ENCODE measurements at places on chromosomes 5 and 9.

- DNase-seq, result no peak
Observed at GRCh38 chr9:133716564-133717112, 21.5 kb downstream of the SARDH start.

- DNase-seq, result no peak
Observed at GRCh38 chr5:625516-625915, 13.4 kb downstream of the CEP72 start.

DNA sequence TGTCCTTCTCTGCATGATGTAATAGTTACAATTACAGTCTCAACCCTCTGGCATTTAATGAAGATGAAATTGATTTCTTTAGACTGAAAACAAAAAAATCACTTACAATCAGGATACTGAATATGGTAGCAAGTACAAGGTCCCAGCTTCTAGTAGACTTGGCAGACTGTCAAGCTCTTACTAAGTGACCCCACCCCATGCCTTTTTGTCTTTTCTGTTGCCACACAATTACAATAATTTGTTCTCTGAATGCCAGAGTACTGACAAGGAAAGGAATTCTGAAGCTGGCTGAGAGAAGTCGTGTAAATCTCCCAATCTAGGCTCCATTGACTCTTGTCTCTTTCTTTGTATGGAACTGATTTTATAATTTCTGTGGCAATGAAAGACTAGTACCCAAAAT is 154.2 kb downstream of the TMC1 start:
- no peak for DNase-seq

DNA sequence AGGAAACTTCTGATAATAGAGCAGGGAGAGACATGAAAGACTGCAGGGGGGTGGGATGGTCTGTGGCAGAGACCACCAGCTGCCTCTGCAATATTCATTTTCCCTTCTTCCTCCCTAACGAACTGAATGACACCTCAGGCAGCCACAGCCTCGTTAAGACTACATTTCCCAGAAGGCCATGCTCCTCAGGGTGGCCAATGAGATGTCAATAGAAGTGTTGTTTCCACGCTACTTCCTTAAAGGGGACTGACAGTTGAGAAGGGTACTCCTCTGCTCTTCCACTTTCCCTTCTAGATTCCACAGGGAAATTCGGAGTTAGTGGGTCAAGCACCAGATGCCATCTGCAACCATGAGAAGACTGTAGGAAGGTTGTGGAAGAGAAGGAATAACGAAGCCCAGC is 52.0 kb upstream of the DAPK1 start:
- DNase-seq, result peak; percentile 58

DNA sequence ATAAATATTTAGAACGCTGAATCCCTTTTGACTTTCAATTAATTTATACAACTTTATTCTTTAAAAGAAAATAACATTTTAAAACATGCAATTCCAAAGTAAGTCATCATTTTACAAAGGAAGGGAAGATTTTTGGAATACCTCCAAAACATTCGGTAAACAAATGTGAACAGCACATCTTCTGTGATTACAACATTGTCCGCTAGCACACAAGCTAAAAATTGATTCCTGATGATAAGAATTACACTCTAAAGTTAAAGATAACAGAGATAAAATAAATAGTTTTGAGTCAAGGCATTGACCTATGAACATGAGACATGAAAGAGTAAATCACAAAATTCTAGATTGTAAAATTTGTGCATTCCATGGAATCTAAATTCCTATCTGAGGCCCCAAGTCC is 56.2 kb upstream of the TRAF1 start:
- no peak for DNase-seq

GRCh38 chr5:17396247-17396646 is 101.8 kb upstream of the TAF11L2 start:
- no peak for DNase-seq

- no peak for DNase-seq
Observed at GRCh38 chr5:57032151-57032551, 80.2 kb upstream of the MIER3 start.

DNA sequence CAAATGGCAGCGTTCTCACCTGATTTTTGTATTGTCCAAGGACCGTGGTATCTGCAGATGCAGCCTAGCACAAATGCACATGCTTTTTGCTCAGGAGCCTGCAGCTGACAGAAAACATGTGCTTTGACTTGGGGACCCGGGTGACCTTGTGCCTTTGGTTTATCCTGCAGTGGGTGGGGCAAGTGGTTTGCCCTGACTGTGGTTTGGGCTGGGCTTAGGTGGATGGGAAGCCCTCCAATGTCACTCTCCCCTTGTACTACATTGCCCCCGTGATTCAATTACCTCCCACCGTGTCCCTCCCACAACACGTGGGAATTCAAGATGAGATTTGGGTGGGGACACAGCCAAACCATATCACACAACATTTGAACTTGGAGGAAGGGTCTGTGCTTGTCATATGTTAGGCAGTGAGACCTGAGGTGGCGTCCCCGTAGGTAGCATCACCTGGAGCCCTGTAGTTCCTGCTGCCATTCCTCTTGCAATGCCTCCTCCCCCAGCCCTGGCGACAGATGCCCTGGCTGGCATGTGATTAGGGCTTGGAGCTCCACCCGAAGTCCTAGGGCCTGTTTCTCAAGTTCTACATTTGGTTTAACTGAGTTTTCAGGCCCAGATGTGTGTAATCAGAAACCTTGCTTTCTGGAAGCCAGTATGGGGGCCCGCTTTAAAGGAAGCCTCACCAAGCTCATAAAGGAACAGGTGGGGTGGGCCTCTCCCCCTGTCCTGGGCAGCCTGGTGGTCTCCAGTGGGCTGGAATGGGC is 2.1 kb downstream of the ANKRD33B start:
- no peak for DNase-seq

GRCh38 chr9:137956688-137957385 is 79.3 kb downstream of the CACNA1B start:
- DNase-seq, result no peak

- DNase-seq, result no peak
Observed at GRCh38 chr9:34717996-34718614, 8.2 kb upstream of the CCL21 start.

DNA sequence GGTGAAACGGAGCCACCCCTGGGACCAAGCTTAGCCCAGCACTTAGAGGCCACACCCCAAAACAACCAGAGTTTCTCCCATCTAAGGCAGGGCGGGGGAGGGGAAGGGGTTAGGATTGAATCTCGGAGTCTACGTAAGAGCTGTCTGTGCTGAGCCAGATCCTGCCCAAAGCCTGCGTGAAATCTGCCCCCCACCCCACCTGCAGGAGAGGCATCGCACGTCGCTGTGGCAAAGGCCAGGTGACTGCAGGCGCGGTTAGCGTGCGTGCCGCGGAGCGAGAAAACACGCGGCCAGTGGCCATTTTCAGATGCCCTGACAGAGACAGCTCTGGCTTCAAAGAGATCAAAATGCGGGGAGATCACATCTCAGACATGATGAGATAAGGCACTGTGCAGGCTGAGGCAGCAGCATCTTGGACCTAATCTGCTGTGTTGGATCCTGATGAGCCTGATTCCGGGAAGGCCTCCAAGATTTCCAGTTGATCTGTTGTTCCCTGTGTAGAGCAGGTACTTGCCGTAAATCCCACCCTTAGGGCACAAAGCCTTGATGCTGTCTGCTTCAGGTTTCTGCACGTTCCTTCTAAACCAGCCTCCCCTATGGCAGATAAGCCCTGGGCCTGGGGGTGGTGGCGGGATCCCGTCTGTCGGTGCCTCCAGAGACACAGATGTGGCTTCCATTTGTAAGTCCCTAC is 2.5 kb upstream of the QSOX2 start:
- DNase-seq, result no peak

DNA sequence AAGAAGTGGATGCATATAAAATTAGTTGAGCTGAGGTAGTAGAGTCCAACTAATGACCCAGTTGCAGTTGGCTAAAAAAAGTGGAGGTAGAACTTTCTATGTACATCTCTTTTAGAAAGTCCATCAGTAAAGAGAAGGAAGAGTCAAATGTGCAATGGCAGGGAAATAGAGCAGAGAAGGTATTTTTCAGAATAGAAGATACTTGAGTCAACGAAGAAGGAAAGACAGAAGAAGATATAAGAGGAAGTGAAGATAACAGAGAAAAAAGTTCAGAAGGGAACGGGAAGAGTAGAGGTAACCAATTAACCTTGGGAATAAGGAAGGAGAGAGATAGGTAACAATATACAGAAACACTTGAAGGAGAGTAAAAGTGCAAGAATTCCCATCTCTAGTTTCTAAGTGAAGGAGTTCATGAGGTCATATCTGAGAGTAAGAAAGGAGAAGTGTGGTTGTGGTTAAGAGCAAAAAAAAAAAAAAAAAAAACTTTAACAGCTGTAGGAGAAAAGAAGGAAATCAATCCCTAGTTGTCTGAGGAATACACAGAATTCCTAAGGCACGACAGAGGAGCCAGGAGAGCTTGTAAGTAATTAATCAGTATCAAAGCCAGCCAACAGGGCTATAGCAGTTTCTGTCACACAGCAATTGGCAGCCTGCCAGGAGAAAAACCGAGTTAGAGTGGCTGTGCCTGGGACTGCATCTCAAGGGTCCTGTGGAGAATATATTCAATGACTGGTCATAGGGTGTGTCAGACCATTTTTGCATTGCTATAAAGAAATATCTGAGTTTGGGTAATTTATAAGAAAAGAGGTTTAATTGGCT is 61.0 kb downstream of the ARL15 start:
- DNase-seq, result no peak

GRCh38 chr9:69932901-69933300 is 110.7 kb upstream of the MAMDC2 start:
- DNase-seq, result no peak

DNA sequence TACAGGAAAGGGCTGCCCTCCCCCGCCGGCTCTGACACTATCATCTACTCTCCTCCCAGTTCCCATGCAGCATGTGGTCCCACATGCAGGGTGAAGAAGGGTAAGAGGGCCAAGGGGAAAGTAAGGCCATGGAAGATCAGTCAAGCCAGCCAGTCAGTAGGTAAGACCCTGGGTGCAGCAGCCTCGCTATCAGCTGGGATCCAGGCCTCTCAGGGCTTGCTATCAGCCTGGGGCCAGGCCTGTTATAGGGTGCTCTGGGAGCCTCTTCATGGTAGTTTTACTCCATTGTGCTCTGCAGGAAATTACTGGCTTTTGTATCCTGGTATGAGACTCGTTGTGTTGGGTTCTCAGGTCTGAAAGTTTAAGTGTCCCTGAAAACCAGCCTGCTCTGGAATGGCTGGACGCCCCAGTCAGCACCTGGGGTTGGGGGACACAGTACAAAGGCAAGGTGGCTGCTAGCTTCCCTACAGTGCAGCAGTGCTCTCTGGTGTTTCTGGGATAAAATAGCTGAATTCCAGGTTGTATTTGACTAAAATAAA is 21.4 kb downstream of the SLC22A4 start:
- DNase-seq, result no peak

DNA sequence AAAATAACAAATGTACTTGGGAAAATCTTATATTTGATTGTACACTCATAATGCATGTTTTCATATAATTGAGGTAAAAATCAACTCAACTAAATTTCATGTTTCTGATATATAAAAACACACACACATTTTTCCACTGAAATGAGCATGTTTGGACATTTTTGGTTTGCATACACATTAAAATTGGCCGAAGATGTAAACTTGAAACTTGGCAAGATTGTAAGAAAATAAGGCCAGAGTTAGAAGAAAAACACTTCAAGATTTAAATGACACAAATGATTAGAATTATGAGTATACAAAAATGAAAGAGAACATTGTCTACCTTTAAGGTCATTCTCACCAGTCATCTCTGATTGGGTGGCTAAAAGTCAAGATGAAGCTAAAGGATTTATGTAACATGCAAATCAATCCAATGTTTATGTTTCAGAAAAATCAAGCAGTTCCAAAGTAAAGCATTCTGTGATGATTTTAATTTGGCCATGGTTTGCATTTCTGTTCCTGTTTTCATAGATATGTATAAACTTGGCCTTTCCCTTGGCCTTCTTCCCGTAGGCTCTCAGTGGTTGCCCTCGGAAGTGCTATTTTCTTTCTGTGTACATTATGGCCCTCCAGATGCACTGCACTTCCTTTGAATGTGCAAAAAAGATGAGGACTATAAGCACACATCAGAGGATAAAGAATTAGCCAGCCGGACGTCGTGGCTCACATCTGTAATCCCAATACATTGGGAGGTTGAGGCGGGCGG is 1105.4 kb upstream of the DMAC1 start:
- no peak for DNase-seq

DNA sequence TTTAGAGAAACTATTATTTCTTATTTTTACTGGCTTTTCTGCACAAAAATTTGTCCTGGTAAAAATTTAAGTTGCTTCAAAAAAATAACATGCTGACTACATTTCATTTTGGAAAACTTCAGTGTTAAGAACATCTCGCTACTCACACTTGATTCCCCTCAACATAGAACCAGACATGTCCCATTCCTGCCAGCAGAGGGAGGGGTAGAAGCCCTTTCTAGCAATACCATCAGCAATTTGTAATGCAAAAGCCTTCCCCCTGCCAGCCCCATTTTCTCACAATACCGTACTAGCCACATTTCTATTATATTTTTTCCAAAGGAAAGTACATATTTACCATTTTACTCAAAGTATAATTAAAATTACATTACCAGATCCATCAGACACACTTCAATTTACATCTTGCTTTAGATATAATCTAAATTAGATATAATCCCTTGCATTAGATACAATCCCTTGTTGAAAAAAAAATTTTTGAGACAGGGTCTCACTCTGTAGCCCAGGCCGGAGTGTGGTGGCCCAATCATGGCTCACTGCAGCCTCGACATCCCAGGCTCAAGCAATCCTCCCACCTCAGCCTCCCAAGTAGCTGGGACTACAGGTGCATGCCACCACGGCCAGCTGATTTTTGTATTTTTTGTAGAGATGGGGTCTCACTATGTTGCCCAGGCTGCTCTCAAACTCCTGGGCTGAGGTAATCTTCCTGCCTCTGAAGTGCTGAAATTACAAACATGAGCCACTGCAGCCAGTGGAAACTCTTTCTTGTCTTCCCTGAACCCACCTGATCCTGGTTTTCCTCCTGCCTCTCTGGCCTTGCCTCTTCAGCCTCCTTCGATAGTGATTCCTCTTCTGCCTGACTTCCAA is 39.6 kb upstream of the IDNK start:
- no peak for DNase-seq

GRCh38 chr5:179284751-179285631 is 60.3 kb downstream of the ADAMTS2 start:
- no peak for DNase-seq

GRCh38 chr5:142783601-142784341 is 13.6 kb downstream of the ARHGAP26 start:
- no peak for DNase-seq

DNA sequence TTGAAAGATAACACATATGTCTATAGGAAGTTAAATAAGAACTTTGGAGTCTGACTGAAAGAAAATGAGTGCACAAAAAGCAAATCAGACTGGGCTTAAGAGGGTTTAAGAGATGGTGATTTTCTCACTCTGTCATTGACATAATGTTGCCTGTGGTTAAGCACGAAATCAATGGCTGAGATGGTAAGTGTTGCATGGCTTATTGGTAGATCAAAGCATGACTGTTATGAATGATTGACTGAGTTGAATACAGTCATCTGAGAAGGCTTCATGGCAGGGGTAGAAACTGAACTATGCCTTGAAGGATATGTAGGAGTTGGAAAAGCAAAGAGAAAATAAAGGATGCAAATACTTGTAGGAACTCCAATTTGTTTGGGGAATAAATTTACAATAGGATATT is 136.6 kb downstream of the PLPPR1 start:
- DNase-seq, result no peak
